Fibroblast of skin of left biceps (primary cell): ENCODE measurements at places on chromosomes 2 and 18.
A peak's percentile ranks its signal among the peaks of the same experiment; 100 is the strongest.

DNA sequence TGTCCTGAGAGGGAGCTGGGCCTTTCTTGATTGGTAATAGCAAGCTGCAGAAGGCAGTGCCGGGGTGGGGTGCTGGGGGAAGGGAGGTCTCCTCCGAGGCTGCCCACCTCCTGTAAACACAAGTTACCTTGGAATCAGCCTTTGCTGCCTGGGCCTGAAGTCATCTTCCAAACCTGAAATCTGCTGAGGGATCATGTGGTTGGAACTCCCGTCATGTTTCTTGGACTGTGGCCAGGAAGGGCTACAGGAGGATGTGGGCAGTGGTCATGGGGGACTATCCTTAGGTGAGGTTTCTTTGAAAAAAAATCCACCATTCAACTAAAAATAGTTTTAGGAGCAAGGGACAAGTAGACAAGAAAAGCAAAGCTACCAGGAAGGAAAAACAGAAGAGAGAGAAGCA, 74.2 kb downstream of the CDK15 start:
- DNase-seq: no peak

DNA sequence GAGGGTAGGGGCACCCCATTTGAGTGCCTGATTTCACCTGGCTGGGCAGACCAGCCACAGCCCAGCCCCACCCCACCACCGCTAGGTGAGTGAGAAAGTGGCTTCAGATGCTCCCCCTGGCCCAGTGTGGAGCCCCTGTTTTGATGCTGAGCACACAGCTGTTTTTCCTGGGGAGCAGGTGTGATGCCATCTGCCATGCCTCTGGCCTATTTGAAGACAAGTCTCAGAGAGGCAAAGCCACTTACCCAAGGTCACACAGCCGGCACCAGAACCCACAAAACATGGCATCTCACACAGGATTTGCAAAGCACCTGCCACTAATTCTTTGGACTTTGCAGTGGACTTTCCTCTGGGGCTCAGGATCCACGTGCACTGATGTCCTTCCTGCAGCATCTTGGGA, 131.3 kb downstream of the INHBB start:
- no peak for DNase-seq

GRCh38 chr18:32048507-32049091, 30.0 kb downstream of the RNF125 start:
- peak; percentile 9 for DNase-seq

- no peak for DNase-seq
Measured at GRCh38 chr2:28406276-28407096, 13.8 kb downstream of the FOSL2 start.

DNA sequence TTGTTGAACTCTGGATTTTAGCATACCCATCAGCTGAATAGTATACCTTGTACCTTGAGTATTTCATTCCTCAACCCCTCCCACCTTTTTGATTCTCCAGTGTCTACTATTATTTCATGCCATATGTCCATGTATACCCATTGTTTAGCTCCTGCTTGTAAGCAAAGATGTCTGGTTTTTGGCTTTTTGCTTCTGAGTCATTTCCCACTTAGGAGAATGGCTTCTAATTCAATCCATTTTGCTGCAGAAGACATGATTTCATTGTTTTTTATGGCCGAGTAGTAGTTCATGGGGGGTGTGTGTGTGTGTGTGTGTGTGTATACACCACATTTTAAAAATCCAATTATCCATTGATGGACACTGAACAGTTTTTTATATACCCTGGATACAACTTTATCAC, 24.3 kb upstream of the MOCOS start:
- DNase-seq: no peak

DNA sequence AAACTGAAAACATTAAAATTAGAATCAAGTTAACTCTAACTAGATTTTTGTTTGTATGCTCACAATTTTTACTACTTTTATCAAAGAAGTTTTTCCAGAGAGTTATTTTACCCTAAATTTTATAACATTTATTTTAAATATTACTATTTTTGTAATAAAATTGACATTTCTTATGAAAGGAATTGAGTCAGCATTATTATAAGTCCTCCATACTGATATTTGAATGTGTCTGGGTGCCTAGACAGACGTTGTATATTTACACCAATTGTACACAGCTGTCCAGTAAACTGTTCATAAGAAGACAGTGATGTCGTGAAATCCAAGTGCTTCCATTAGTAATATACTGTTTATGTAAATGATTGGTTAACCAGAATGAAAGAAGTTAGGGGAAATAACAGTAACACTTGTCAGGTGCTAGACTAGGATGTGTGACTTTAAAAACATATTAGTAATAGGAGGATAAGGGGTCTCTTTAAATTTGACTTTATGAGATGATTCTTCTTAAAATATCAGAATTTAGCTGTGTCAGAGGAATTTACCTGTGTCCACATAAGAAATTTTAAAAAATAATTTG, 73.7 kb downstream of the TANK start:
- DNase-seq: no peak

GRCh38 chr18:55920063-55920462, 332.1 kb upstream of the TCF4 start:
- DNase-seq: no peak

DNA sequence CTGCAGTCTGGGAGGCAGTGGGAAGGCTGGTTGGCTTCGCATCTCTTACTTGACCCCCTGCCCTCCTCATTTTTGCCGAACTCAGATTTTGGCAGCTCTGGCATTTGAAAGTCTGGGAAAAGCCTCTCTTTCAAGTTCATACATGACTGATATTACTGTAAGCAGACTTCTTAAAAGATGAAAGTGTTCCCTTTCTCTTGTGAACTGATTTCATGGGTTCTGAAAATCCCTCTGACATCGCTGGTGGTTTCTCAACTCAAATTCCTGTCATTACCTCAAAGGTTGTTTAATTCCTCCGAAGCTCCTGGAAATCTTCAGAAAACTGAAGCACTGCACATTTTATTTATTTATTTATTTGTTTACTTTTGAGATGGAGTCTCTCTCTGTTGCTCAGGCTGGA, 16.9 kb upstream of the SLC38A11 start:
- no peak for DNase-seq

DNA sequence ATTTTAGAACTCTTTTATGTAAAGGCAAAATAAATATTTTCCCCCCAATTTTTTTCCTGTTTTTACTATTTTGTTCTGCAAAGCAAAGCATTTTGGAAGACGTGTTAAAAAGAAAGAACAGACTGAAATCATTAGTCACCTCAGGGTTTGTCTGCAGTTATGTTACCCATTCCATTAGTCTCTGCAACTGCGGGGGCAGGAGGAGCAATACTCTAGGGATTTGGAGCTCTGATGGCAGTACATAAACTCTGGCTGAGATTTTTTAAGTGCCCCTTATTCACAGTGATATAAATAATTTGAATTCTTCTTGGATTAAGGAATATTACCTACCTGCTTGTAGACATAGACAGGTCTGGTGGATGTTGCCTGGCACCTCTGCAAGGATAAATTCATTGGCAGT, 88.0 kb upstream of the CELF4 start:
- no peak for DNase-seq

- DNase-seq: no peak
Measured at GRCh38 chr2:200354833-200355751, 48.6 kb downstream of the SPATS2L start.

GRCh38 chr2:162254236-162254871, 11.1 kb upstream of the FAP start:
- DNase-seq: no peak

DNA sequence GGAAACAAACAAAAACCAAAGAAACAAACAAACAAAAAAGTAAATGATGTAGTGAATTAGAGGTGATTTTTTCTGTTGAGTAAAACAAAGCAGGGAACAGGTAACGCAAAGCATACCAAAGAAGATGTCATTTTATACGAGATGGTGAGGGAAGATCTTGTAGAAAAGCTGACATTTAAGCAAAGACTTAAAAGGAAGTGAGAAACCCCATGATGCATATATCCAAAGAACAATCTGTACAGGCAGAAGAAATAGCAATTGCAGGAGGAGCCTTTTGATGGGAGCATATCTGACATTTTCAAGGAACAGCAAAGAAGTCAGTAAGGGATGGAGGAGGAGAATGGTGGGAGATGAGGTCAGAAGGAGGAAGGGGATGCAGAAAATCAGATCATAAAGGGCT, 63.0 kb downstream of the KIDINS220 start:
- no peak for DNase-seq

DNA sequence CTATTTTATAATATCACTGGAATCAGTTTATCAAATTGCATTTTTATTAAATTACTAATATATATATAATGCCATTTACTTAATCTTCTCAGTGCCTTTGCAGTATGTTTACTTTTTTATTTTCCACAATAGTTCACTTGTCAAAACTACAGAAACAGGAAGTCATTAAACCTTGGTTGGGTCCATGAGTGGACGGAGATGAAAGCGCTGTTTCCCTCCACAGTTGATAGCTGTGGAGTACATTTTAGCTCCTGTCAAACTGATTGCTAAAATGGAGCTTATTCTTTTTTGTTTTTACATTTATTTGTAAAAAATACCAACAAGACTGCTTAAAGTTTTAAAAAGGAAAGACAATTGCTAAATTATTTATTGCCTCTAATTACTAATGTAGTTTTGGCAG, 19.2 kb downstream of the MFF start:
- no peak for DNase-seq

- no peak for DNase-seq
Measured at GRCh38 chr2:3051266-3051665, 326.4 kb downstream of the EIPR1 start.

DNA sequence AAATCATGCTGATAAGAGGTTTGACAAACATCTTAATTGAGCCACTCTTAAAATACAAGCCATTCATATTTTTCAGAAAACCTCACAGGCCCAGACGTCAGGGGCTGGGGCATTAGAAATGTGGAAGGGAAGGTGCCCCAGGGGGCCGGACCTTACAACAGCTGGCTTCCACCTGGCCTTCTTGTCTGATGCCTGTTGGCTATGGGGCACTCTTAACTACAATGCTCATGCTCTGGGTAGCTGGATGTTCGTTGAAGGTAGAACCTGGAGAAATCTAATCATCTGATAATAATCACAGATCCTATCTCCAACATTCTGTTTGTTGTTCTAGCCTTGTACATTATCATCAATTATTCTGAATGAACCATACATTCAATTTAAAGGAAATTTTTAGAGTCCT, 156.9 kb upstream of the SOX11 start:
- no peak for DNase-seq

- no peak for DNase-seq
Measured at GRCh38 chr2:143852759-143853158, 667.2 kb downstream of the ZEB2 start.

DNA sequence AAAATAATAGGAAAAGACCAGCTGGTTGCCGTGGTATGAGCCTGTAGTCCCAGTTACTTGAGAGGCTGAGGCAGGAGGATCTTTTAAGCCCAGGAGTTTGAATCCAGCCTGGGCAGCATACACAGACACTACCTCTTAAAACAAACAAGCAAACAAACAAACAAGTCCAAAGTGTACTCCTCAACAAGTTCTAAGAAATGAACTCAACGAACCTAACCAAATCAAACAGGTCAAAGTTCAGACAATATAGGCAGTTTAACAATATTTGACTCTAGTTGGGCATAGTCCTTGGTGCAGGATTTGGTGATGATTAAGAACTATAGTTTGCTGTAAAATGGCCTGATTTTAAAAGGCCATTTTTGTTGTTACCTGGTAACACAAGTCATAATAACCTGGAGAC, 41.9 kb upstream of the RHOB start:
- no peak for DNase-seq

DNA sequence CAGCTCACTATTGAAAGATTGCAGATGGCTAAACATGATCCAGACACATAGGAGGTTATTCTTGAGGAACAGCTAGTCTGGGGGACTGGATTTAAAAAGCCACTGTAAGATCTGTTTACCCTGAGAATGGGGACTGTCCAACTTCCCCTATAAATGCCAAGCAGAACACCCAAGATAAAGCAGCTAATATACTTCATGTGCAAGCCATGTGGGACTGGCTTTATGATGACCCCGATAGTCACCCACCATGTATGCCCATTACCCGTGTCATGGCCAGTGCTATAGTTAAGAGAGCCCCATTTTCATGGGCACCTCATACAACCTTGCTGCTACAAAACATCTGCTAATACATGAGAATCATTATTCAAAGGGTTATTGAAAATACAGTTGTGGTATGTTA, 16.0 kb downstream of the YPEL5 start:
- no peak for DNase-seq

GRCh38 chr18:41391616-41392595, 563.1 kb upstream of the PIK3C3 start:
- DNase-seq: peak; percentile 44

GRCh38 chr2:21231985-21232384, 108.2 kb downstream of the TDRD15 start:
- DNase-seq: no peak
